ENCODE measurements at places on chromosomes 4 and X. TPM values are rescaled to one million over a fixed set of nuclear protein-coding genes. Genes with fewer than 3 reads are reported as not detected.

GRCh38 chrX:101813200-101813599, 118.6 kb downstream of the ZMAT1 start:
- DNase-seq = no peak

GRCh38 chr4:41548305-41548880, 10.4 kb downstream of the LIMCH1 start:
- DNase-seq = no peak

DNA sequence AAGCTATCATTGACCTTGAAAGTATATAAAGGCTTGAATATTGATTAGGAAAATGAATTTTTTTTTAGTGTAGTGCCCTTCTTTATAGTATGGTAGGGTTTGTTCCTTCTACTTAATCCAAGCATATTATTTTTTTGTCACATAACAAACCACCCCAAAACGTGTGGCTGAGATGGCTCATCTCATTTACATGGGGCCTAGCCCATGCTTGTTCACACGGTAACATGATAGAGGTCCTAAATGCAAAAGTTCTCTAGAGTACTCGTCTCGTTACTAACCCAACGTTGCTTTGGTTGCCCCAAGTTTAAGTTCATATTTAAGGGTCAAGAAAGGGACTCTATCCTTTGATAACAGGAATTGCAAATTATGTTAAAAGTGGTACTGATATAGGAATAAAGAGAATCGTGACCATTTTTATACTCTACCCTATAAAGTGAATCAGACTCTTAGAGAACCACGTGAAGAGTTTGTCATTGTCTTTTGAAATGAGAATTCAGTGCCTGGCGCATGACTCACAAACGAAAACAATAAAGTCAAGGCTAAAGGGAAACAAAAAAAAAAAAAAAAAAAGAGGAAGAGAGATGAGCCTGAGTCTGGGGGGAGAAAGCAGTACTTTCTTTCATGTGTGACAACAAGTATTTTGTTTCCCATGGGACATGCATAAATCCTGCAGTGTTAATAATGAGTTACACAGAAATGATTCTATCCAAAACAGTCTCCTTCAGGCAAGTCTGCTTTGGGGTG, 402.8 kb upstream of the NWD2 start:
- DNase-seq = no peak

The PCDH10 gene
- 0.89 TPM for total RNA-seq

All from left colon (tissue), 2 donors.